ENCODE measurements at places on chromosomes 3 and 15. TPM values are rescaled to one million over a fixed set of nuclear protein-coding genes. Genes with fewer than 3 reads are reported as not detected.

- H3K27me3 ChIP-seq = no peaks in the 10 kb centered on the region
- no peaks in the 10 kb centered on the region for H3K36me3 ChIP-seq
- H3K4me3 ChIP-seq = no peak overlapping the region
- DNase-seq = no peak
- peaks cover 18% of the 10 kb centered on the region for H3K4me1 ChIP-seq
Measured at GRCh38 chr3:30439451-30440053, 166.8 kb upstream of the TGFBR2 start.

- peak within 1 kb of the TSS; percentile 87 for H3K4me3 ChIP-seq
- peak; percentile 85 for DNase-seq
- peak within 1 kb of the TSS; percentile 95 for H3K27ac ChIP-seq
- H3K36me3 ChIP-seq = peaks cover 47% of the 10 kb centered on the region
Measured at GRCh38 chr3:46208167-46208704, at the start of gene CCR1. CCR1 (minus strand) TSS chr3:46208313; CDS start chr3:46204313, 4,000 bp downstream.

DNA sequence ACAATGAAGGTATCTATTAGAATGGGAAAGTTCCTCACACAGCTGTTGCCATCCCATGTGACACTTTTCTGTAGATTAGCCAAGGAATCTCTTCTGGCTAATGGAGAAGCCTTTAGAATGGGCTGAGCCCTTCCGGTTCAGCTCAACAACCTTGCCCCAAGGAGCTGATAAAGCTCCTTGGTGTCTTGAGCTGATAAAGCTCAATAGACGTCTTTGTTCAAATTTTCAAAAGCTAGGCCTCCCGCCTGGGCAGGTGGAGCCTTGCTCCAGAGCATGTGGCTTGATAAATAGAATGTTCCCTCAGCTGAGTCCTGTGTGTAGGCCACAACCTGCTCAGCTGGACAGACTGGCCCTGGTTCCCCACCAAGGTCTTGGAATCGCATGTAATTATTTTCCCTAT is 7.2 kb upstream of the BNIP2 start:
- H3K36me3 ChIP-seq = no peaks in the 10 kb centered on the region
- no peak overlapping the region for H3K4me3 ChIP-seq
- H3K27ac ChIP-seq = no peak overlapping the region
- H3K27me3 ChIP-seq = peaks cover 7% of the 10 kb centered on the region
- H3K4me1 ChIP-seq = no peaks in the 10 kb centered on the region

DNA sequence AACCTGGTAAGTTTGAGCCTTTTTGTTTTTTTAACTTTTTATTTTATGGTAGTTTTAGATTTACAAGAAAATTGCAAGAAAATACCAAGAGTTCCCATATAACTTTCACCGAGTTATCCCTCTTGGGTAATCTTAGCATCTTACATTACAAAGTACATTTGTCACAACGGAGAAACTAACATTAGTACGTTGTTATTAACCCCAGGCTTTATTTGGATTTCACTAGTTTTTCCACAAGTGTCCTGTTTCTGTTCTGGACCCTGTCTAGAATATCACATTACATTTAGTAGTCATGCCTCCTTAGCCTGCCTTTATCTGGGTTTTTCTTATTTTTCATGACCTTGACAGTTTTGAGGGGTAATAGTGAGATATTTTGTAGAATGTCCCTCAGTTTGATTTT is 53.5 kb upstream of the KPNA4 start:
- H3K27ac ChIP-seq = no peak overlapping the region
- H3K4me3 ChIP-seq = no peak overlapping the region
- H3K4me1 ChIP-seq = no peaks in the 10 kb centered on the region
- peaks cover 11% of the 10 kb centered on the region for H3K27me3 ChIP-seq

- H3K4me1 ChIP-seq = no peaks in the 10 kb centered on the region
- no peaks in the 10 kb centered on the region for H3K36me3 ChIP-seq
- H3K4me3 ChIP-seq = no peak overlapping the region
Measured at GRCh38 chr3:65080432-65080831, 392.6 kb upstream of the ADAMTS9 start.

DNA sequence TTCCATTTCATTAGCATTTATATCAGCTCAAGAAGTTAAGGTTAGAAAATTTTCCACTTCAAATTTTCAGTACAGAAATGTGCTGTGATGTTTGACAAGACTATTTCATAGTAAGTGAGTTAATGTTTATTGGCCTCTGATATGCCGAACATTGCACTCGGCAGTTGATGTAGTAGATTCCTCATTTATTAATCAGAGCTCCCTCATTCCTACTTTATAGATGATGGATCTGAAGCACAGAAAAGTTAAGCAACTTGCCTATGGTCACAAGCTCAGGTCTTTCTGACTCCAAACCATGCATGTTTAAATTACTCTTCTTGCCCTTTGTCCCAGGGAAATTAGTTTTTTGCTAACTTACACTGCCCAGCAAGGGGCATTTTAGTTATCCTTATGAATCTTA is 92.0 kb downstream of the ATG7 start:
- no peaks in the 10 kb centered on the region for H3K4me1 ChIP-seq
- no peaks in the 10 kb centered on the region for H3K27me3 ChIP-seq
- H3K36me3 ChIP-seq = peaks cover 44% of the 10 kb centered on the region
- no peak overlapping the region for H3K27ac ChIP-seq
- DNase-seq = no peak

GABRR3 gene
- not detected for total RNA-seq

GRCh38 chr3:32397941-32398340 is 6.3 kb downstream of the CMTM7 start:
- H3K27me3 ChIP-seq = no peaks in the 10 kb centered on the region
- H3K36me3 ChIP-seq = peaks cover 22% of the 10 kb centered on the region
- H3K4me3 ChIP-seq = no peak overlapping the region
- DNase-seq = no peak
- H3K27ac ChIP-seq = no peak overlapping the region

DNA sequence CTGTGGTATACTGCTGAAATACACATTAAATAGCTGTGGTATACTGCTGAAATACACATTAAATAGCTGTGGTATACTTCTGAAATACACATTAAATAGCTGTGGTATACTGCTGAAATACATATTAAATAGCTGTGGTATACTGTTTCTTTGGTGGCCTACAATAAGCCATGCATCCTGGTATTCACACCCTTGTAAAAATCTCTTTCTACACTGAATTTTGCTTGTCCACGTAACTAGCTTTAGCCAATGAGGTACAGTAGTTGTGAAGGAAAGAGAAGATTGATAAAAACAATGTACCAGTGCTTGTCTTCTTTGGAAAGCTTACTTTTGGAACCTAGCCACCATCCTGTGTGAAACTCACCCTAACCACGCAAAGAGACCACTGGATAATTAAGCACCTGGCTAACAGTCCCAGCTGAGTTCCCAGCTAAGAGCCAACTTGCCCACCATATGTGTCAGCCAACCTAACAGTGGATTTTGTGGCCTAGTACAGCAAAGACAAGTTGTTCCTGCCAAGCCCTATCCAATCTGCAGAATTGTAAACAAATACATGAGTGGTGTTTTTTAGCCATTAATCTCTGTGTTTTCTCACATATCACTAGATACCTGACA is 103.4 kb upstream of the MELTF start:
- DNase-seq = no peak
- H3K27me3 ChIP-seq = no peaks in the 10 kb centered on the region
- no peaks in the 10 kb centered on the region for H3K4me1 ChIP-seq
- H3K27ac ChIP-seq = no peak overlapping the region
- no peak overlapping the region for H3K4me3 ChIP-seq
- peaks cover 58% of the 10 kb centered on the region for H3K36me3 ChIP-seq

GRCh38 chr3:133934996-133935842 is 39.5 kb upstream of the RAB6B start:
- H3K27ac ChIP-seq = no peak overlapping the region
- H3K36me3 ChIP-seq = no peaks in the 10 kb centered on the region
- H3K27me3 ChIP-seq = peaks cover 3% of the 10 kb centered on the region
- H3K4me1 ChIP-seq = no peaks in the 10 kb centered on the region
- DNase-seq = no peak

DNA sequence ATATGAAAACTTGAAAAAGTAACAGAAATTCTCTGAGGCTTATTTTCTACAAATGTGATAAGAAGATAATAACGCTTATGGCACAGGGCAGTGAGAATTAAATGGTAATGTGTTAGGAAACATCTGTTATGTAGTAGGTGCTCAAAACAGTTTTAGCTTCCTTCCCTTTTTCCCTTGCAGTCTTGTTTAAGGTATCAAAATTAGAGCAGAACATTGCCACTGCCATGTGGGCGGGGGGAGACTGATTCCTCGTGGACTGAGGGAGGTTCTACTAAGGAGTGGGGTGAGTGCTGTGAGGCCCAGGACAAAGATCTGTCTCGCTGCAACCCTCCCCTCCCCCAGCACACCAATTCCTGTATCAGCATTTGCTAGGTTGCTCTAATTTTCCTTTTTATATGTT is 702.4 kb downstream of the TUSC7 start:
- no peaks in the 10 kb centered on the region for H3K36me3 ChIP-seq
- no peaks in the 10 kb centered on the region for H3K4me1 ChIP-seq
- no peak for DNase-seq

- DNase-seq = no peak
- no peak overlapping the region for H3K27ac ChIP-seq
- no peak overlapping the region for H3K4me3 ChIP-seq
- no peaks in the 10 kb centered on the region for H3K4me1 ChIP-seq
- peaks cover 3% of the 10 kb centered on the region for H3K27me3 ChIP-seq
Measured at GRCh38 chr3:190001426-190001825, 119.3 kb downstream of the P3H2 start.

GRCh38 chr15:96356494-96357455 is 26.3 kb downstream of the NR2F2 start:
- H3K27ac ChIP-seq = peak overlapping the region; percentile 67
- peak overlapping the region; percentile 80 for H3K4me3 ChIP-seq
- H3K27me3 ChIP-seq = peaks cover 59% of the 10 kb centered on the region
- DNase-seq = peak; percentile 84

DNA sequence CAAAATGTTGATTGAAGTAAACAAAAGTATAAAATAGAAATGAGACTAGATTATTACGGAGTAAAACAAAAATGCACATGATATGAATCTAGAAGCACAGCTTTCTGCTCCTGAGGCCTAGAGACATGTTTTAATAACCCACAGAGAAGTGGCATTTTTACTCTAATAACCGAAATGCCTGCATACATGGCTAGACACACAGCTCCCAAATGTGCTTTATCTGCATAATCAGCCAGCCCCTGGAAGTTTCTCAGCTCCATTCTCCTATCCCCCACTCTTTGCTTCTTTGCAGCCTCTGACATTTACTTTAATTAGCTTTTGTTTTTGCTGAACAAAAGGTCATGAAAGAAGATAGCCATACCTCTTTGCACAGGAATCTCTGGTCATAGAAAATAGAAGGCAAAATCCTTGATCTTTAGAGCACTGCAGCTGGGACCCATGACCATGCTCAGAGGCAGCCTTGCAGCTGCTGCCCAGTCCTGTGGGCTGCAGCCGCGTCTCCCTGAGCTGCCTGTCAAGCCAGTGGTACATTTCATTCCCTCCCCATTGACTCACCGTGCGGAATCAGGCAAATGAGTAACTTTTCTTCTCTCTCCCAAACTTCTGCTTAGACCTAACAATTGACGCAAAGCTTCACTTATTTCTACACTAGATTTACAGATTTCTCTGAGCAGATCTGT is at the start of gene VEPH1:
TSS of gene VEPH1 (minus strand) at position 501 of the 680 bp plus-strand sequence. CDS start 8,067 bp downstream, outside the sequence.
- no peak within 1 kb of the TSS for H3K4me3 ChIP-seq
- no peak for DNase-seq
- H3K27me3 ChIP-seq = peaks cover 22% of the 10 kb centered on the region
- no peaks in the 10 kb centered on the region for H3K4me1 ChIP-seq
- H3K36me3 ChIP-seq = no peaks in the 10 kb centered on the region
- H3K27ac ChIP-seq = no peak within 1 kb of the TSS

AMIGO3 gene
- total RNA-seq = 0.95 TPM

SERINC4 gene
- total RNA-seq = 0.21 TPM

GRCh38 chr3:72181251-72181650 is 396.3 kb upstream of the PROK2 start:
- no peak overlapping the region for H3K27ac ChIP-seq
- H3K4me3 ChIP-seq = no peak overlapping the region
- no peaks in the 10 kb centered on the region for H3K36me3 ChIP-seq
- peaks cover 11% of the 10 kb centered on the region for H3K4me1 ChIP-seq

GRCh38 chr3:139716908-139717485 is 39.2 kb upstream of the NMNAT3 start:
- no peak for DNase-seq
- H3K36me3 ChIP-seq = no peaks in the 10 kb centered on the region
- H3K27ac ChIP-seq = no peak overlapping the region
- no peaks in the 10 kb centered on the region for H3K4me1 ChIP-seq
- peaks cover 3% of the 10 kb centered on the region for H3K27me3 ChIP-seq

KLF15 gene
- total RNA-seq = not detected

- no peak overlapping the region for H3K27ac ChIP-seq
- peaks cover 42% of the 10 kb centered on the region for H3K36me3 ChIP-seq
- DNase-seq = no peak
- H3K4me1 ChIP-seq = no peaks in the 10 kb centered on the region
- no peak overlapping the region for H3K4me3 ChIP-seq
- no peaks in the 10 kb centered on the region for H3K27me3 ChIP-seq
Measured at GRCh38 chr15:49215768-49216739, 46.0 kb downstream of the GALK2 start.

GRIP2 gene
- not detected for total RNA-seq

DNA sequence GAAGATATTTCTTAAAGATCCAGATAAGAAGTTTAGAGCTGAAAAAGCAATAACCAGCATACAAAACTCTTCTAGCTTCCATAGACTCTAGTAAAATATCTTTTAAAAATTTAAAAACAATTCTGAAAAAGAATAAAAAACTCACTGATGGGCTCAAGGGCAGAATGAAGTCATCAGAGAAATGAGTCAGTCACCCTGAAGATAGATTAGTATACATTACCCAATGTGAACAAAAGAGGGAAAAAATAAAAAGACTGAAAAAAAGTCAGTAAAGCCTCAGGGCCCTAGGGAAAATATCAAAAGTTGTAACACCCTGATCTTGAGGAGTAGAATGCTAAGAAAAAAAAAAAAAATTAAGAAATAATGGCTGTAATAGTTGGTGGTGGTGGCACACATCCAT is 11.4 kb downstream of the DET1 start:
- no peaks in the 10 kb centered on the region for H3K27me3 ChIP-seq
- DNase-seq = no peak
- H3K27ac ChIP-seq = no peak overlapping the region
- peaks cover 13% of the 10 kb centered on the region for H3K36me3 ChIP-seq
- H3K4me1 ChIP-seq = no peaks in the 10 kb centered on the region

DNA sequence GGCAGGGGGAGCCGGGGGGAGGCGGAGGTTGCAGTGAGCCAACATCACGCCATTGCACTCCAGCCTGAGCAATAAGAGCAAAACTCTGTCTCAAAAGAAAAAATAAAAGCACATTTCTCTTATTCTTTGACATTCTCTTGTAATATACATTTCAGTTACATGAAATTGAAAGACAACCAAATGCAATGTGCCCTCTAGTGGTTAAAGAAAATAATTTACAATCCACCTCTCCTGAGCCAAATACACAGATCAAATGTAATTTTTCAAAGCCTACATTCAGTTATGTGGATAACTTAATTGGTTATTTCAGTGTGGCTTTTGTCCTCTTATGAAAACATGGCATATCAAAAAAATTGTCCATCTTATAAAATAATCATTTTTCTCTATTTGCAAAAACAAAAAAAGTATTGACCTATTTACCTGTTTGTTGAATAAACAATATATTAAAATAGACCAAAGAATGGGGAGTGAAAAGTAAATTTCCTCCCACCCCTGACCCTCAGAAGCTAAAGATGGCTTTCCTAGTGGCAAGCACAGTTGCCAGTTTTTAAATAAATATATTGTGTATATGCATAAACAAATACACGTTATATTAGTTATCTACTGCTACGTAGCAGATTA is 14.2 kb upstream of the U2SURP start:
- no peak overlapping the region for H3K4me3 ChIP-seq
- no peak for DNase-seq
- H3K27ac ChIP-seq = no peak overlapping the region

TOPBP1 gene
- 98.7 TPM for total RNA-seq

SEMA6D gene
- not detected for total RNA-seq

GOLGA6D gene
- total RNA-seq = not detected
